T-helper 2 cell (primary cell): ENCODE measurements at places on chromosomes 13 and 19.
A peak's percentile ranks its signal among the peaks of the same experiment; 100 is the strongest.

DNA sequence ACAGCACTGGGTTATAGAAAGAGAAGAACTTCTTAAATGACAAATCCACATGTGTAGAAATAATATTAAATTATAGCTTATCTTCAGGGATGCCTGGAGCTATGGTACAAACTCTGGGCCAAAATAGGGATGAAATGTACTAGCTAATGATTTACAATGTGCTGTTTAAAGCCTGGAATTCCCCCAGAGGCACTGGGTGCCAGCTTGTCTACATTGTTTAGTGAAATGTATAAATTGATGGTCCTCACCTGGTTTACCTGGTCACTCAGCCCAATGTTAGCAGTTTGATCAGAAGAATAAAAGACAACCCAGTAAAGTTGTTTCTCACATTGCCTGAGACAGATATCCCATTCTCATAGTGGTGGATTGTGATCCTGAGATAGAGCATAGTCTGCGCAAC lies 597.2 kb downstream of the DIAPH3 start:
- DNase-seq: no peak

DNA sequence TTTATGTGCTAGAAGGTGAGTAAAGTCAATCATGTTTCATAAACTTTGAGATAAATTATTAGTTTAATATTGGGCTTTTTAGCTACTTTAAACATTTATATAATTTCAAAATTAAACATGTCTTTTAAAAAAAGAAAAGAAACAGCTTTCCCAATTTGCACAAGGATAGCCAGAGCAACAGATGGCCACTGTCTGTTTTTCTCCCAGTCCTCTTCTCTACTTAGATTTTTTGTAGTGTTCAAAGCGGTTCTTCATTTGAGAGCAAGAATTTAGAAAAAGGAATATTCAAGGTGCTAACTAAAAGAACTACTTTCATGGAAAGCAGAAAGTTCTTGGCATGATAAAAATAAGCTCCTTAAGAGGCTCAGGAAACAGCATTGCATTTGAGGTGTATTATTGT lies 128.3 kb upstream of the MIR17HG start:
- DNase-seq: no peak

GRCh38 chr19:50818859-50819472 lies 4.6 kb downstream of the KLK1 start:
- DNase-seq: no peak

- no peak for DNase-seq
Measured at GRCh38 chr19:38975214-38975860, at the start of gene FBXO17. Gene FBXO17 (minus strand): TSS chr19:38975742. CDS start chr19:38950319, 25,423 bp downstream.

DNA sequence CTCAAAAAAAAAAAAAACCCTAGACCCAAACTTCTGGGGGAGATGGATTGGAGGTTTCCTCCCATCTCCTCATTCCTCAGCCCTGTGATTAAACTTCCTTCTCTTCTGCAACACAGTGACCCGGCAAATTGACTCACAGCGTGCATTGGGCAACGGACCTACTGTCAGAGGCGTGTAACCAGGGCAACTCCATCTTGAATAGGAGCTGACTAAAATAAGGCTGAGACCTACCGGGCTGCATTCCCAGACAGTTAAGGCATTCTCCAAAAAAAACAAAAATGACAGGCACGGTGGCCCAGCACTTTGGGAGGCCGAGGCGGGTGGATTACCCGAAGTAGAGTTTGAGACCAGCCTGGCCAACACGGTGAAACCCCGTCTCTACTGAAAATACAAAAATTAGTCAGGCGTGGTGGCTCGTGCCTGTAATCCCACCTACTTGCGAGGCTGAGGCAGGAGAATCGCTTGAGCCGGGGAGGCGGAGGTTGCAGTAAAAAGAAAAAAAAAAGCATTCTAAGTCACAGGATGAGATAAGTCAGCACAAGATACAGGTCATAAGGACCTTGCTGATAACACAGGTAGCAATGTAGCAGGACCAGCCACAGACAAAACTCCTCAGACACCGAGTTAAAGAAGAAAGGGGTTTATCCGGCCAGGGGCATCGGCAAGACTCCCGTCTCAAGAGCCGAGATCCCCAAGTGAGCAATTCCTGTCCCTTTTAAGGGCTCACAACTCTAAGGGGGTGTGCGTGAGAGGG lies 5.4 kb upstream of the NLRP7 start:
- no peak for DNase-seq

DNA sequence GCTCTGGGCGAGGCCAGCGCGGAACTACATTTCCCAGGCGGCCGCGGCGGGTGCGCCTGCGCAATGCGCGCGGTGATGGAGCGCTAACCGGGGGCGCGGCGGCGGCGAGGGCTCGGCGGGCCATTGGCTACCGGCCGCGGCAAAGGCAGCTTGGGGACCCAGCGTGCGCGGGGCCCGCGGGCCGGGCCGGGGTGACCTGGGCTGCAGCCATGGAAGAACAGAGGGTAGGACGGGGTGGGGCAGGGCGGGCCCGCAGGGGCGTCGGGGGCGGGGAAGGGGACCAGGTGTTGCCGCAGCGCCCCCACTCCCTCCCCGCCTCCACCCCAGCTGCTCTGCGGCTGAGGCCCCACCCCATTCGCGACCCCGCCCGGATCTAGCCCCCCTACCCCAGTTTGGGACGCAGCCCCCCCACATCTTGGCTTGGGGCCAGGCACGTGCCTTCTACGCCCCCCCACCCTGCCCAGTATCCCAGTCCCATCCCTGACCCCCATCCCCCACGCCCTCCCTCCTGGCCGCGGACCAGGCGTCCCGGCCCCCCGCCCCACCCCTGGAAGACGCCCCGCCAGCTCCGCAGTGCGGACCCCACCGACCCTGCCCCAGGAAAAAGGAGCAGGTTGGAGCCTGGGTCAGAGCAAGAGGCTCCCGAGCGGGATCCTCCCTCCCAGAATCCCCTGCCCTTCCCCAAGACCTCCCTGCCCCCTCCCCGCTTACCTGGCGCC lies at the start of gene FSD1:
Gene FSD1, plus strand, starts transcription at position 61 of the 719 bp plus-strand sequence. Its CDS starts 149 bp downstream, at position 210.
- peak; percentile 58 for DNase-seq

- no peak for DNase-seq
Measured at GRCh38 chr13:79901336-79901735, 420.4 kb downstream of the NDFIP2 start.

- no peak for DNase-seq
Measured at GRCh38 chr19:51036519-51036918, 1.7 kb upstream of the KLK12 start.

DNA sequence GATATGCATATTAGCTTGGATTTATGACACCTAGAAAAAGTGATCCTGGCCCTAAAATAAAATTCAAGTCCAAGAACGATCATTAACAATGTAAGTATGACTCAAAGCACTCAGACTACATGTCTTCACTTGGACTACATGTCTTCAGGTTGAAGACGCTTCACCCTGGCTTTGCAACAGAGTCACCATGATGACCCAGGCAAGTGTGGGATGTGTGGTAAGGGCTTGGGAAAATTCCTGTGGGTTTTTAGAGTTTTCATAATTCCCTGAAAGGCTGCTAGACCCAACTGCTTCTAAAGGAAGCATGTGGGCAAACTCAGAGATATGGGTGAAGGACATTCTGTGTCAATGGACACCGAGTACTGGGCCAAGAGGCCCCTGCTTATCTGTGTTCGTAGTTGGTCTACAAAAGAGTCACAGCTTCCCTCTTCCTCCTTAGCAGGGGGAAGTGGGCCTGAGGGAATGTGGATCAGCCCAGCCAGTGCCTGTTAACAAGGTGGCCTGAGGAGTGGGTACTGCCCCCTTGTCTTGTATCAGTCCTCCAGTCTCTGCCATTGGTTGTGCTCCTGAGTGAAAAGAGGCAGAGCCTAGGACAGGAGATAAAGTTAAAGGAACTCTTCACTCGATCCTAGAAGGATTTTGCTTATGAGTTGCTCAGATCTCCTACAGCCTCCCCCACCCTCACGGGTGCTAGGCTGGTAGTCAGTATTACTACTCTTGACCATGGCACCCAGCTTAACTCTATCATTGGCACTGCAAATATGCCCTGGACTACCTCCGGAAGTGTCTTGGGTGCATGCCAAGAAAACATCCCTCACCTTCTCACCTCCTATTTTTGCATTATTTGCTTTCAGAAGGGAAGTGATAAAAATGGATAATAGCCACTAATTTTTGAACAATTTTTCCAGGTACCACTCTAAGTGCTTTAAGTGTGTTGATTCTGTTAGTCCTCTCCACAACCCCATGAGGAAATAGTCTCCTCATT lies 406.3 kb downstream of the COG6 start:
- no peak for DNase-seq

GRCh38 chr13:67140006-67140405 lies 90.1 kb downstream of the PCDH9 start:
- no peak for DNase-seq

DNA sequence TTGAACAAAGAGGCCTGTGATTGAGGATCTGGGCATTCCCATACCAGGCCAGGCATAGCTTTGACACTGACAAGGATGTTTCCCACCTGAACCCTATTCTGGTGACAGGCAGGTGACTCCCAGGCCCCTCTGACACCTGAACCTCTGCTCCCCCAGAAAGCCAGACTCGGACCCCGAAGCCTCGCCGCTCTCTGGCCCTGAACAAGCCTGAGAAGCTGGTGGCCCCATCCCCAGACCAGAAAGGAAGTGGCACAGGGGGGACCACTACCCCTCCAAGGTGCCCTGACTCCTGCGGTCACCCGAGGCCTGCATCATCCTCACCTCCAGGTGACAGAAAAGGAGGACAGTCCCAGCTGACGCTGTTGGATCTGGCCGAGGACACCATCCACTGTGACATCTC lies 14.7 kb downstream of the SIX5 start:
- DNase-seq: no peak

DNA sequence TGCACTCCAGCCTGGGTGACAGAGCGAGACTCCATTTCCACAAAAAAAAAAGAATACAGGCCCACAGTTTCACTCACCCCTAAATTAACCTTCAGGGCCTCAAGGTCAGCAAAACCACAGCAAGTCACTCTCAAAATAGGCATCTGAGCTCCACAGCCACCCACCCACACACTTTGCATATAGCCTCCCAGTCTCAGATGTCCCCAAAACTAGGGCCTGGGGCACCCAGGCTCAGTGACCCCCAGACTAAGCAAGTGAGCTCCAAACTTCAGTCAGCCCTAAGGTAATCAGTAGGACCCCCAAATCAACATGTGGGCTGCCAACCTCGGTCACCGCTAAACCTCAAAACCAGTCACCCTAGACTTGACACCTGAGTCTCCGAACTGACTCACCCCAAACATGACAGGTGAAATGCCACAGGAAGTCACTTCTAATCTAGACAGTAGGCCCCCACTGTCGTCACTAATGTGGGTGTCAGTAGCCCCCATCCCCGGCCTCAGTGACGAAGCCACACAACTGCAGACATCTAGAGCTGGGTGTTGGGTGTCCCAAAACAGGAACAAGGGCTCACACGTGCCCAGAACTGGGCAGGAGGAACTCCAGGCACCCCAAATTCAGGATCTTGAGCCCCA lies 13.9 kb downstream of the RABAC1 start:
- peak; percentile 98 for DNase-seq

GRCh38 chr13:78102121-78102677 lies 183.6 kb upstream of the EDNRB start:
- DNase-seq: no peak

GRCh38 chr13:32734511-32734910 lies 148.3 kb downstream of the PDS5B start:
- peak; percentile 6 for DNase-seq

- no peak for DNase-seq
Measured at GRCh38 chr19:17749912-17750317, 1.4 kb upstream of the FCHO1 start.

DNA sequence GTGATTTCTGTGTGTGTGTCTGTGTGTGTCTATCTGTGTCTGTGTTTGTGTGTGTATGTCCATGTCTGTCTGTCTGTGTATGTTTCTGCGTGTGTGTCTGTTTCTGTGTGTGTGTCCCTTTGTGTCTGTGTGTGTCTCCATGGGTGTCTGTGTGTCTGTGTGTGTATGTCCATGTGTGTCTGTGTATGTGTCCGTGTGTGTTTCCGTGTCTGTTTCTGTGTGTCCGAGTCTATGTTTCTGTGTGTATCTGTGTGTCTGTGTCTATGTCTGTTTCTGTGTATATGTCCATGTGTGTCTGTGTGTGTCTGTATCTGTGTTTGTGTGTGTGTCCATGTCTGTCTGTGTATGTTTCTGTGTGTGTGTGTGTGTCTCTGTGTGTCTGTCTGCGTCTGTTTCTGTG lies 276.3 kb upstream of the SOX1 start:
- DNase-seq: no peak

DNA sequence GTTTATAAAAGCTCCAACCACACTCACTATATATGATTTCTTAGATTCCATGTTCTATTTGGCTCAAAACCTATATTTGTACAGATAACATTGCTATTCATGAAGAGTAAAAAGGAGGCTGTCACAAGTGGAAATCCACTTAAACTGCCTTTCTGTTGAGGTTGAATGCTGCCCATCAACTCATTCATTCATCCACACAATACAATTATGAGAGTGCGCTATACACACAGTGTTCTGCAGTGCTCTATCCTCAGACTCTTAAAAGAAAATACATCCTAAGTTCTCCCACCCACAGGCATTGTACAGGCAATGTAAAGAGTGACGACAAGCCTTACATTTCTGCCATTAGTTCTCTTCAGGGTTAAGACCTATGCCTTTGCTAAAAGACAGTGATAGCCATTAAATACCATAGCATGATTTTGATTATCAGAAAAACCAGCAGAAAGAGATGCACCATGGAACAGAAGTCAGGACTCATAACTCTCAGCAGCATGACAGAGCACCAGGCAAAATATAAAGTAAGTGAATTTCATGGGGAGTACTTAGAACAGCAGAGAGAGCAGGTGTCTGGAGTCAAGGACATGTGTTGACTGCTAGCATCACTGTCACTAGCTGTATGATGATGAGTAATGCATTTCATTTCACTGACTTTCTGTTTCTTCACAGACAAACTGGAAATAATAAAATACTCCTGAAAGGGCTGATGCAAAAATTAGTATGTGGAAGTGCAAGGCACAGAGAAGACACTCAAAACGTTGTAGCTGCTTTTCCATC lies 218.0 kb downstream of the RBM26 start:
- no peak for DNase-seq
